Right cardiac atrium (tissue), 5 donors: ENCODE measurements at places on chromosomes 11 and 22.

DNA sequence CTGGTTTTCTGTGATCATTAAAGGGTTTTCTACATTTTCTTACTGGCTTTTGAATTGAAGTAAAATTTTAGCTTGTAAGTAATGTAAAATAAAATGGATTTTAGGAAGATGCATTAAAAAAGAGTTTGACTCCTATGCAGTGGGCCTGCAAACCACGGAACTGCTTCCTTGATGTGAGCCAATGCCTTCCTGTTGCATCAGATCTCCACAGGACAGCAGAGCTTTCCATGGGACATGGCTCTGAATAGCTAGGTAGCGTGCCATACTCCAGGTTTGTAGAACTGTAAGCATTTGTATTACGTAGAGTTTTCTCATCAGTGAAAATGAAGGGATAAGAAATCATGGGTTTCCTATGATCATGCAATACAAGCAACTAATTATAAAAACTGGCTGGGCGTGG lies 133.4 kb downstream of the SWAP70 start:
- no peak for DNase-seq

- no peak for DNase-seq
Observed at GRCh38 chr11:121449123-121449522, 3.0 kb upstream of the SORL1 start.

GRCh38 chr11:17580271-17580670 lies 33.2 kb downstream of the OTOG start:
- DNase-seq: no peak

DNA sequence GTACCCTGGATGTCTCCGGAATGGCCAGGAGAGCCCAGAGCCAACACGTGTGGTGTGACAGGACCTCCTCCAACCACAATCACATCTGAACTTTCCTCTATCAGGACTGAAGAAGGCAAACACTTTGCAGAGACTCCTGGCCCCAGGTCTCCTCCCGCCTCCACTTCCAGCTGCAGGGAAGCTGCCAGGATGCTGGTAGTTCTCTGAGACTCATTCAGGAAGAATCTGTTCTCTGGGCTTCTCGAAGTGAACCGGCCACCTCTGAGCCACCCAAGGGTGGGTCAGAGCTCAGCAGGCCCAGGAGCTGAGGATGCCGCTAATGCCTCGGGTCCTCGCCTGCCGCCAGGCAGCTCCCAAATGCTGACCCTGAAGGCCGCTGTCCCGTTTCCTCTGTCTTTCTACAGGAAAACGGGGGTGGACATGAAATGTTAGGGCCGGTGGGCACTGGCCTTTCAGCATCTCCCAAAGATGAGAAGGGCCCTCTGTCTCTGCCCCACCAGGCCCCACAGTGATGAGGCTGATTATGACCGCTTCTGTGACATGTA lies 789.9 kb downstream of the BRD1 start:
- DNase-seq: no peak

- peak; percentile 82 for DNase-seq
Observed at GRCh38 chr11:61654397-61654829, 25.8 kb upstream of the DAGLA start.

- DNase-seq: peak; percentile 35
Observed at GRCh38 chr11:12693479-12694182, 19.4 kb downstream of the TEAD1 start.

GRCh38 chr11:66722745-66723651 lies 6.0 kb downstream of the SPTBN2 start:
- no peak for DNase-seq
